Calu3 (cell line): ENCODE measurements at places on chromosomes 3 and 15. TPM values are rescaled to one million over a fixed set of nuclear protein-coding genes. Genes with fewer than 3 reads are reported as not detected.

The CHRNA3 gene
- not detected in 2 replicates for total RNA-seq

The DIPK2A gene
- 37.7 and 39.4 TPM in 2 replicates for total RNA-seq

The ITIH1 gene
- 0.47 and 1.0 TPM in 2 replicates for total RNA-seq

The FRMD5 gene
- total RNA-seq: 7.0 and 10.9 TPM in 2 replicates

The SNX22 gene
- total RNA-seq: 1.3 and 1.6 TPM in 2 replicates

The IGF1R gene
- 55.5 and 73.9 TPM in 2 replicates for total RNA-seq

The ZNF621 gene
- total RNA-seq: 21.1 and 22.2 TPM in 2 replicates

The PP2D1 gene
- not detected in 2 replicates for total RNA-seq

The NANOGP8 gene
- not detected in 2 replicates for total RNA-seq

The ACP3 gene
- 3.8 and 5.8 TPM in 2 replicates for total RNA-seq

The SCG5 gene
- 1.9 TPM in 1 of 2 replicates, not detected in the other for total RNA-seq

The GOLGA8S gene
- 0.09 TPM in 1 of 2 replicates, not detected in the other for total RNA-seq

The PAK6 gene
- total RNA-seq: 7.0 and 7.1 TPM in 2 replicates

The RAB6B gene
- total RNA-seq: 0.85 and 4.7 TPM in 2 replicates

The PPARG gene
- total RNA-seq: 81.5 and 85.8 TPM in 2 replicates

The TM6SF1 gene
- total RNA-seq: not detected in 2 replicates

The RYR3 gene
- total RNA-seq: not detected in 2 replicates

The ALDH1A3 gene
- total RNA-seq: 666 and 983 TPM in 2 replicates

The ERICH6 gene
- 0.29 TPM in 1 of 2 replicates, not detected in the other for total RNA-seq

The JAGN1 gene
- 32.4 and 34.2 TPM in 2 replicates for total RNA-seq

The PARL gene
- 80.4 and 84.3 TPM in 2 replicates for total RNA-seq

The ADCY5 gene
- 2.5 and 3.6 TPM in 2 replicates for total RNA-seq

The UBAP1L gene
- 5.2 TPM in 2 replicates for total RNA-seq

The WDR72 gene
- 3.7 and 3.9 TPM in 2 replicates for total RNA-seq
